ENCODE measurements at places on chromosomes 16 and 17.

DNA sequence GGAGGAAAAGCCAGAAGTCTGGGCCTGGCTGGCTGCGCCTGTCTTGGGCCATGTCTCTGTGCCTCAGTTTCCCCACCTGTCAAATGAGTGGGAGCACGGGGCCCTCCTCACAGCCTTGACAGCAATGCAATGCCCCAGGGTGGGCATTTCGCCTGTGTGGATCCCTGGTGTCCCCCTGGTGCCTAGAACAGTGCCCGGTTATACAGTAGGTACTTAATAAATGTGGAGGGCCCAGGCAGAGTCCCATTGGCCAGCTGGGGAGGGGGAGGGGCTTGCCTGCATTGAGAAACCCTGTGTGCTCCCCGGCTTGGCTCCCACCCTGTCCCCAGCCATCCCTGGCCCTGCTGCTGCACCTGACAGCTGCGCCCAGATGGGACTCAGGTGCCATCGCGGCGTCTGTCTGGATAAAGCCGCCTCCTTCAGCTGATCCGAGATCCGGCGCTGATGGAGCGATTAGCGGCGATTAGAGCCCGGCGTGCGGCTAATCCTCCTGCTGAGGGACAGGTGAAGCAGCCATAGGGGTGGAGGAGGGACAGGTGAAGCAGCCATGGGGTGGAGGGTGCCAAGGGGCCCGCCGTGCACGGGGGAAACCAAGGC lies 12.4 kb downstream of the ZFPM1 start:
- no peak for DNase-seq

GRCh38 chr17:56912105-56912999 lies 1.5 kb downstream of the TRIM25 start:
- DNase-seq = no peak

DNA sequence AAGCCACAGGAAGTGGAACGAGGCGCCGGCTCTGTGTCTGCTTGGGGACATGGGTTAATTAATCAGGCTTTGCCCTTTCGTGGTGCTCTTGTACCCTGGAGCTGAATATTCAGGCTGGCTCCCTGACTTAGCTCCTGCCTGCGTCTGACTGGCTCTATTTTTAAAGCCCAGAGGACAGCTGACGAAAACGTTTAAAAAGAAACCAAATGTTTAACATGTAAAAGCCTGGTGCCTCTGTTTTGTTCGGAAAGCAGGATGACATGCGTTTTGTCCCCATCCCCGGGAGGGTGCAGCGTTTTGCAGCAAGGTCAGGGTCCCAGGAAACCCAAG lies 61.1 kb downstream of the NT5M start:
- no peak for DNase-seq

DNA sequence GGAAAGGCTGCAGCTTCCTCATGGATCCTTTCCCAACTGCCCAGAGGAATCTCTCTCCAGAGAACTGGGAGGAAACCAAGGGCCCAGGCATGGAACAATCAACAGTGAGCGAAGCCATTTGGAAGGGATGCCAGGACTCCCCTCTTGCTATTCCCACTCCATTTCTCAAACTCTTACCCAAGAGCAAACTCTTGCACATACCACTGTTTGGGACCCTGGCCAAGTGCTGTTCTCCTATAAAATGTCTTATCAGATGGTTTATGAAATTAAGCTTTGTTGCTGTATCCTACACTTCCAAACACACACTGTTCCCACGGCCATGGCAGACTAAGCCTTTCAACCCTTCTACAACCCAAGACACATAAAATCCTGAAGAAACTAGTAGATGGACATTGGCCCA lies 48.3 kb upstream of the AXIN2 start:
- no peak for DNase-seq

DNA sequence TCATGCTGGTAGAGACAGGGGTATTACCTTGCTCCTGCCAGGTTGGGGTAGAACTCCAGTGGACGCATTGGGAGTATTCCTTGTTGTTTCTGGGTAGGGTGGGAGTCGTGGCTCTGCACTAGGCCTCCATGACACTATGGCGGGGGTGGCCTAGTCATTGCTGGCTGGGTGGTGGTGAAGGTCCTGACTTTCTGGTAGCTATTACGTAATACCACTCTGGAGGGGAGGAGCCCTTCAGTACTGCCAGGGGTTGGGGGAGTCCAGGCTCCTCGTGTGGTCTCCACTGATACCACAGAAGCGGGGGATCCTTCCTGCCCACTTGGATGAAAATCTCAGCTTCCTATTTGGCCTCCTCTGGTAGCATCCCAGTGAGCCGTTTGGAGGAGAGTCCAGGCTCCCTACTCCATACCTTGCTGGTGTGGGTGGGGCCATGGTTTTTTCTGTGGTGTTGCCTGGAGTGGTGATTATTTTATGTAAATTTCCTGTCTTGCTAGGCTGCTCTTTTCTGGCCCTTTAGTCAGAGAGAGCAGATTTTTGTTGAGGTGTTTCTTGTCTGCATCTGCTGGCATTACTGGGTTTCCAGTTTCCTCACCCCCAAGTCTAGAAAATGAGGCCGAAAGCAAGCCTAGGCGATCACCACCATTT lies 65.8 kb upstream of the GNG13 start:
- no peak for DNase-seq

- DNase-seq = no peak
These were observed 73.9 kb upstream of the TANC2 start for GRCh38 chr17:62892061-62892675.

DNA sequence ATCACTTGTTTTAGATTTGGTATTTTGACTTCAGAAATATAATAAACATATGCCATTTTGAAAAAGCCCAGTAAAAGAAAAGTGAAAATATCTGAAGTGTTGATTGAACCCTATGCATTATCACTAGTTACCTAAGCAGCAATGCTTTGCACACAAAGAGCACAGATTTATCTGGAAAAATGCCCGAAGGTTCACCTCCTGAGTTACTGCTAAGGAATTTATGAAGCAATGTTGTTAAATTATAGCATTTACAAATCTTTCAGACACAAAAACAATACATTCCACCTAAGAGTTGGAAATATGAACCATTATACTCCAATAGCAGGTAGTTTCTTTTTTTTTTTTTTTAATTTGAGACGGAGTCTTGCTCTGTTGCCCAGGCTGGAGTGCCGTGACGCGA lies 38.9 kb upstream of the GHDC start:
- DNase-seq = no peak

DNA sequence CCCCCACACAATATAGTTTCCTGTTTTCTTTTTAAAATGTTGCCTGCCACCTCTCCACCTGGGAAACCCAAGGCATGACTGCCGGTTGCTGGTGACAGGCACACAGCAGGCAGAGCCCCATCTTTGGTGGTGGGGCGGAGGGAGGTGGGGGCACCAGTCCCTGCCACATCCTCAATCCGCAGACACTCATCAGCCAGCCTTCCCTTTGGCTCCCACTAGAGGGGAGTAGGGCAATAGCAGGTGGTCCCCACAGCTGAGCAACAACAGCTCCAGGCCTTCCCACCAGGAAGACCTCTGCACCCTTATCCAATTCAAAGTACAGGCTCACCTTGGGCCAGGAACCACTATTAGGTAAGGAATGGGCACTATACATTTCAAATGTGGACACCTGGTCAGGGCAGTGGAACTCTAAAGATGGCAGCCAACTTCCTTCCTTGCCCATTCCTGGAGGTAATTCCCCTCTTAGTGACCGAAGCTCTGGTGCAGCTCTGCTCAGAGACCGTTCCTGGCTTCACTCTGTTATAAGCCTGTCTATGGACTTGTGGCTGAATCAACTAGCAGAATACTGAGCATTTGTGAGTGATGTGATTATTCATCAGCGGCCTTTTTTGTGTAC lies 13.9 kb downstream of the RECQL5 start:
- peak; percentile 65 for DNase-seq

DNA sequence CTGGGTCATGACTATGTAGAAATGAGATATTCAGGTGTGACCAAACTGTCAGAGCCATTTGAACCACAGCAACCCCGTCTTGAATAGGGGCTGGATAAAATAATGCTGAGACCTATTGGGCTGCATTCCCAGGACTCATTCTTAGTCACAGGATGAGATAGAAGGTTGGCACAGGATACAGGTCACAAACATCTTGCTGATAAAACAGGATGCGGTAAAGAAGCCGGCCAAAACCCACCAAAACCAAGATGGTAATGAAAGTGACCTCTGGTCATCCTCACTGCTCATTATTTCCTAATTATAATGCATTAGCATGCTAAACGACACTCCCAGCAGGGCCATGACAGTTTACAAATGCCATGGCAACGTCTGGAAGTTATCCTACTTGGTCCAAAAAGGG lies 545.5 kb downstream of the TMEM114 start:
- DNase-seq = no peak

DNA sequence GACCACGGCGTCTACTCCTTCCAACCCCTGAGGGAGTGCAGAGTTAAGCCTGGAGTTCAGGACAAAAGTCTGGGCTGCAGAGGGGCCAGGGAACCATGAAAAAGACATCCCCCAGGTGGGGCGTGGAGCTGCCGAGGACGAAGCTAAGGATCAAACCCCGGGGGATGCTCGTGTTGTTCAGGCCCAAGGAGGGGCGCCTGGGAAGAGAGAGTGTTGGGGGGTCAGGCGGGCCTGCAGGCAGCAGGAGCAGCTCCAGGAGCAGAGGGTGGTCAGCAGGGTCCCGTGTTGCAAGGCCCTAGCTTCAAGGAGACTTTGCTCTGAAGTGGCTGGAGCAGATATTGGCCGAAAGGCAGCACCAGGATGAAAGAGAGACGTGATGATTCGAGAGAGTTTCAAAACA lies 26.7 kb downstream of the NECAB2 start:
- no peak for DNase-seq

DNA sequence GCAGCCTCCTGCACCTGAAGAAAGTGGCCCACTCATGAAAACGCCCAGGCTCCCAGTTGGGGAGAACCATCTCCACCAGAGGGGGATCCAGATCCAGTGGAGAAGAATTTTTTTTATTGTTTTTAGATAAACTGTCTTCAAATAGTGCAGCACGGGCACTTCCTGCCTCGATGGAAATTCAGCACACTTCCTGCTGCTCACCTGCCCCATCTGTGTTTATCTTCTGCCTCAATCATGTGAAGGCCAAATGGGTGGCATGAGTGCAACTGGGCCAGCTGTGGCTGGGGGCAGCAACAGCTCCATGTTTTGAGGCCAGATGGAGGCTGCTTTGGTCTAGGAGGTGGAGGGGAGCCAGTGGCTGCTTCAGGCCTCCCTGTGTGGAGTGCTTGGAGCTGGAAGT lies 75.9 kb upstream of the WSB1 start:
- peak; percentile 12 for DNase-seq

DNA sequence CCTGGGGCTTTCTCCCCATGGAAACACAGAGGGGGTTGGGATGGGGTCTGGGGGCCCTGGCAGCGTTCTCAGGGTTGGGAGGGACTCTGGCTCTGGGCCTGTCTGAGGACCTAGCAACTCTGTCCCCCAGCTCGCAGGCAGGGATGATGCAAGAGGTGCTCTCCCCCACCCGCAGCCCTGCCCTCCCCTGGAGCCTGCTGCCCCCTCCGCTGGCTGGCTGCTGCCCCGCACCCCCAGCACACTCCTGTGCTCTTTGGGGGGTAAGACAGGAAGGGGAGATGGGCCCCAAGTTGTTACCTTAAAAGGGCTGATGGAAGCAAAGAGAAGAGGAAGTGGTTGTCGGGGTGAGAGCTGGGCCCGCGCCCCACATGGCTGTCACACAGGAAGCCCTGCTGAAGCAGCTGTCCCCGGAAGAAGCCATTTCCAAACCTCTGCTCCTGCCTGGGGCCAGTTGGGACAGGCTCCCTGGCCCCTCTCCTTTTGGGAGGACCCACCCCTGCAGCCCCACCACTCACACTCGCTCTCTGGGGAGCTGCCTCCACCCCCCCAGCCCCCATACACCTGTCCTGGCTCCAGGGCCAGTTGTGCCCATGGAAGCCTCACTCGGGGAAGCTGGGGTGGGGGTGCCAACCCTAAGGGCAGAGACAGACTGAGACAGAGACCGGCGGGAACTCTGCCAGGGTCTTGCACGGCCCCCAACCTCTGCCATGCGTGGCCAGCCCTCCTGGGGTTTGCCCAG lies 2.5 kb downstream of the CORO1A start:
- peak; percentile 96 for DNase-seq

DNA sequence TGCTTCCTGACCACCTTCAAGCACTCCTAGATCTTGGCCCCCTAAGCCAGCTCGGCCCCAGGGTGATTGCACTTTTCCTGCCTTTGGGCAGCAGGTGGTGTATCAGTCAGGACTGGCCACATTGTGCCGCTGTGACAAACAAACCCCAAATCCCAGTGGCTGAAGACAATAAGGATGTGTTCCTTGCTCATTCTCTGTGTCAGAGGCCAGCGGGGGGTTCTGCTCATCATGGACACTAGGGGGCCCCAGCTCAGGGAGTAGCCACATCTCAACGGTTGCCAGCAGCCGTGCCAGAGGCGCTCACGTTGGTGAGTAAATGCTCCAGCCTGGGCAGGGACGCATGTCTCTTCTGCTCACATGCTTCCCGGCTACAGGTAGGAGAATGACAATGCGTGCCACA lies 60.4 kb downstream of the ZDHHC7 start:
- peak; percentile 41 for DNase-seq

GRCh38 chr17:41784207-41784744 lies 2.2 kb downstream of the JUP start:
- DNase-seq = no peak

DNA sequence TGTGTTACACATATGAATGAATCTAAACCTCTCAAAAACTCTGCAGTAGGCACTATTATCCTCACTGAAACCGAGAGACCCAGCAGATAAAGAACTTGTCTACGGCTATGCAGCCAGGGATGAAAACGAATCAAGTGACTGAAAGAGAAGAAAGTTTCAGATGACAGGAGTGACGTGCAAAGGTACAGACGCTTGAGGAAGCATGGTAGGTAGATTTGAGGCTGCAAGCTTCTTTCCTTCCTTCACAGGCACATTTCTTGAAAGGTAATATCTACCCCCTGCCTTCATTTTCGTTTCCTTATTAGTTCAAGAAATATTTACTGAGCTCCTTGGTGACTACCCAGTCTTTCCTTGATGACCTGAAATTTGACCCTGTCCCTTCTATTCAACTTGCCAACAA lies 211.5 kb upstream of the AXIN2 start:
- DNase-seq = no peak

GRCh38 chr17:41864498-41864835 lies 756 bp downstream of the KLHL11 start:
- DNase-seq = no peak

- DNase-seq = no peak
These were observed 38.3 kb downstream of the CDH13 start for GRCh38 chr16:82665025-82665424.

GRCh38 chr17:72719578-72720493 lies 372.7 kb downstream of the SLC39A11 start:
- peak; percentile 56 for DNase-seq

DNA sequence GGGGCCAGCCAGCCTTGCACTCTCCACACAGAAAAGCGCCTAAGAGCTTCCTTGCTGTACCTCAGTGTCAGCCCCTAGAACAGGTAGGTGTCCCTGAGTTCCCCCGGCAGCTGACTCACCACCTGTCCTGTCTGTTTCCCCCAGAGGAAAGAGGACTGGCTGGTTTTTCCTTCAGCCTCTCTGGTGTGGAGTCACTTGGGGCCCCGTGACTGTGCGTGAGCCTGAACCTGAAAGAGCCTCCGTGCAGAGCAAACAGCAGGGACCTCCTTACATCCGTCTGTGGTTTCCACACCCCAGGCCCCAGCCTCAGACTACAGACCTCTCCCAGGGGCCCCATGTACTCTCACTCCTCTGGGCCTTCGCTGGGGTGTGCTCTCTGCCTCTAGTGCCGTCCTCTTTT lies 87.8 kb downstream of the GNAO1 start:
- peak; percentile 55 for DNase-seq

- DNase-seq = no peak
These were observed 2.4 kb downstream of the HIC1 start for GRCh38 chr17:2057175-2057759.

- DNase-seq = no peak
These were observed 43.1 kb downstream of the GPT2 start for GRCh38 chr16:46927273-46927672.

Measured in Jurkat, Clone E6-1 (cell line).